ENCODE measurements at places on chromosomes 1 and 21. TPM values are rescaled to one million over a fixed set of nuclear protein-coding genes. Genes with fewer than 3 reads are reported as not detected.

VSIG8 gene
- 0.37 TPM for polyA plus RNA-seq

NHLH1 gene
- 0.90 TPM for polyA plus RNA-seq

TSTD1 gene
- polyA plus RNA-seq: 63.5 TPM

FCRLA gene
- not detected for polyA plus RNA-seq

TDRD5 gene
- polyA plus RNA-seq: not detected

CRP gene
- 0.98 TPM for polyA plus RNA-seq

Measured in neural cell (in vitro differentiated cells).